Karpas-422 (cell line): ENCODE measurements at places on chromosomes 6 and 20.

GRCh38 chr6:46048646-46049297 lies 33.1 kb upstream of the CLIC5 start:
- no peak for DNase-seq

DNA sequence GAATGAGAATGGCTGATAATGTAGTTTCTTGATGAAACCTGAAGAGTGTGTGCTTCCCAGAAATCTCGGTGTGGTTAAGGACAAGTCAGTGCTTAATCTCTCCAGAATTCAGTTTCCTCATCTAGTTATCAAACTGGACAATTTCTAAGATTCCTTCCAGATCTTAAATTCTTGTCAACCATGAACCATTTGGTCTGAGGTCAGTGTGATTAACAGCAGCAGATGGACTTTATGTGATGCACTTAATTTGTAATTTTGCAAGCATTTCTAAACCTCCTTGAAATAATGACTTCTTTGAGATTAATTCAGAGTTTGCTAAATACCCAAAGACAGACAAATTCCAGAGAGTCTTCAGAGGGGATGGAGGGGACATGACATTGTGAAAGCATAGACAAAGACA lies 160.3 kb downstream of the KIF16B start:
- DNase-seq, result no peak

DNA sequence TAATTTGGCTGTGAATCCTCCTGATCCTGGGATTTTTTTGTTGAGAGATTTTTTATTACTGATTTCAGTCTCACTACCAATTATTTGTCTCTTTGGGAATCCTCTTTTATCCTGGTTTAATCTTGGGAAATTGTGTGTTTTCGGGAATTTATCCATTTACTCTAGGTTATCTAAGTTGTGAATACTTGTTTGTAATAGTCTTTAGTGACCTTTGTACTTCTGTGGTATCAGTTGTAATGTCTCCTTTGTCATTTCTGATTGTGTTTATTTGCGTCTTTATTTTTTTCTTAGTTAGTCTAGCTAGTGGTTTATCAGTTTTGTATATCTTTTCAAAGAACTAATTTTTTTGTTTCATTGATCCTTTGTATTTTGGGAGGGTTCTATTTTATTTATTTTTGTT lies 27.3 kb upstream of the ZNF337 start:
- DNase-seq, result no peak

DNA sequence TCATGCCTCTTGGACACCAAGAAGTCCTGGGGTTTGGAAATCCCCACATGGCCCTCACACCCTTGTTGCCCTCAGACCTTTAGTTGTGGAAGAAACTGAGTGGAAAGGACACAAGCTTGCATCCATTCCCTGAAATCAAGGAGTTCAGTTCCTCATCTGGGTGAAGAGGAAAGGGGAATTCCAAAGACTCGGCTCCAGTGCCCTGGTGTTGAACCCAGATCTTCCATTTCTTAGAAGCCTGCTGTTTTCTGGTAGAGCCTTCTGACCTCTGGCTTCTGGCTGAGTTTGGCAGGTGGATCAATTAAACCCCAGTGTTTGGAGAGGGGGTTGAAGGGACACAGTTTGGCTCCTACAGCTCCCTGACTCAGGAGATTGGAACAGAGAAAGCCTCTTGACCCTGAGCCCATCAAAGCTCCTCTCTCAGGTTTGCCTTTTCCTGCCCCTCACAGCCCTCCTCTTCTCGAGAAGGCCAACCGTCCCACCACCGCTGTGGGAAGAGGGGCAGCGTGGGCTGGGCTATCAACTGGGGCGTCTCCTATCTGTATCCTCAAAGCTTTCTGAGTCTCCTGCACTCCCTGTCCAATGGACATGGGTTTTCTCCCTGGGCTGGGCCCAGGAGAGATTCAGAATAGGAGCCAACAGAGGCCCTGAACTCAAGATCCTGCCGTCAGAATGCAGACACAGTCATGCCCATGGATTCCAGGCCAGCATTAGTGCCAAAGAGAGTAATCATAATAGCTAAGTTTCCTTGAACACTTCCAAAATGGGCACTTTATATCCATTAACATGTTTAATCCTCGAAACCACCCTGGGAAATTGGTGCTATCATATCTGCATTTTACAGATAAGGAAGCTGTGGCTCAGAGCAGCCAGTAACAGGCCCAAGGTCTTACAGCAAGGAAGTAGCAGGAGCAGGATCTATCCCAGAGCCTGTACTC lies 146.2 kb downstream of the VEGFA start:
- DNase-seq, result no peak

DNA sequence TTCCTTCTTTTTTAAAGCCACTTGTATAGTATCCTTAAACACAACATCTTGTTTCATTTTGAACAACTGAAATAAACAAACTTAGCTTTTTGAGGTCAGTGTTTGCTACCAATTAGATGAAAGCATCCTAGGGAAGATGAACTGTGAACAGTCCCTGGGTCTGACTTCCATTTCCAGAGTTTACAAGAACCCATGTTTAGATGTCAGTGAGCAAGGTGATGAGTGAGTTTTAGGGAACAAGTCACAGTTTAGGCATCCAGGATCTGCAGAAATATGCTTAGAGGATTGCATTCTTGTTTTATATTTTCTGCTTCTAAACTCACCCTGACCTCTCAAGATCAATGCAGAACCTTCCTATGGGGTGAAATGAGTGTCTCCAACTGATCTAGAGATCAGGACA lies 3.0 kb downstream of the ZC2HC1B start:
- DNase-seq, result no peak

GRCh38 chr6:4664117-4664626 lies 112.0 kb upstream of the CDYL start:
- no peak for DNase-seq

- DNase-seq, result no peak
These were observed 55.2 kb upstream of the TBC1D7 start for GRCh38 chr6:13383328-13384163.

DNA sequence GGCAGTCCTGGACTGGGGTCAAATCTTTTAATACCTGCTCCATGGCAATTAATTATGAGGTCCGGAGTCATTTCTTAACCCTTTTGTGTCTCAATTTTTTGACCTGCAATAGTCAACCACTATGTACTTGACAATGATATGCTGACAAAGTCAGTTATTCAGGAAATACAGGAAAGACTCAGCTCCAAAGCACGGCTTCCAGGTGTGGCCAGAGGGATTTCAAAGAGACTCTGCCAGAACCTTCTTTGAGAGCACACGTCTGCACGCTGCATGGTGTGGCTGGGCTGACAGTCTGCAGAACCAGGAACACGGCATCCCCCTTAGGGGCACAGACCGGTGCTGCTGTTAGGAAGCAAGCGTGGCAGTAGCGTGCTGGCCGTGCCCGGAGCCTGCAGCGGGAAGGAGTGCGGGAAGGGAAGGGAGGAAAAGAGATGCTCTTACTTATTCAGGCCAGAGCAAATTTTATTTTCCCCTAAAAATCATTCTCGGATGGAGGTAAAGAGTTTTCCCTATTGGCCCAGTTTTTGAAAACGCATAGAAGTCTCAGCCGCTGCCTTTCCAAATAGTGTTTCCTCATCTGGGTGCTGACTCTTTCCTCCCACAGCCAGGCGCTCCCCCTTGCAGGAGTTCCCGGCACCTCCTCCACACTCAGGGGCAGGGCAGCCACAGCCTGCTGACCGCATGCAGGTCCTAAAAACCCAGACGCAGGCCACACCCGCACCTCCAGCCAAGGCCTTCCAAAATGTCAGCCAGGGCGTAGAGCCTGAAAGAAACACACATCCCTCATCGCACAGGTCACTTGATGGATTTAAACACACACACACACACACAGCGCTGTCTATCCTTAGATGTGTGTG lies 187.4 kb upstream of the SNX9 start:
- DNase-seq, result no peak

DNA sequence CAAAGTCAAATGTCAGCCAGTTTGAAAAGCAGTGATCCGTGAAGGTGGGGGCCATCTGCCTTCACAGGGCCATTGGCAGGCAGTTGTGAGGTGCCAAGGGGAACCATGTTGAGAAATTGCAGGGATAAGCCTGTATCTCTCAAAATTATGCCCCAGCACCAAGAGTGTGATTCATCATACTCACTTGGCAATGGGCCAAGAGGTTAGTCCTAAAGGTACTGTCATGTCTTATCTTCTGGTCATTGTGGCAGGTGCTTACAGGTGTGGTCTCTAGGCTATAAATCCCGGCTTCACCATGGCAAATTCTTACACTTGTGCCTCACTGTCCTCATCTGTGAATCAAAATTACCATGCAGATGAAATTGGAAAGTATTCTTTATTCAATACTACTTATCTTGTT lies 150.7 kb upstream of the LAMP5 start:
- DNase-seq, result no peak

GRCh38 chr20:25351024-25351360 lies 39.6 kb downstream of the ABHD12 start:
- DNase-seq, result no peak

DNA sequence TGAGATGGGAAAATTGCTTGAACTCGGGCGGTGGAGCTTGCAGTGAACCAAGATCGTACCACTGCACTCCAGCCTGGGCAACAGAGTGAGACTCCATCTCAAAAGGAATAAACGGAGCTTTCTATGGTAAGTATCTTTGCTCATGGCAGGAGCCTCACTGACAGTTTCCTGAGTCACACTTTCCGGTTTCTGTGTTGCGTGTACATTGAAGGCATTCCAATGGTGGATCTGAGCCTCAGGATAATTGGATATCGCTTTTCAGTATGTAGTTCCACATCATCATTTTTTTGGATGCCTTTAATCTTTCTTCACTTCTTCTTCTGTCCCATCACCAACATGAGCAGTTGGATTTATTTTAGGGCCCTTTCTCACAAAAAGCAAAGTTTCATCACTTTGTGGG lies 28.6 kb upstream of the GTSF1L start:
- no peak for DNase-seq

DNA sequence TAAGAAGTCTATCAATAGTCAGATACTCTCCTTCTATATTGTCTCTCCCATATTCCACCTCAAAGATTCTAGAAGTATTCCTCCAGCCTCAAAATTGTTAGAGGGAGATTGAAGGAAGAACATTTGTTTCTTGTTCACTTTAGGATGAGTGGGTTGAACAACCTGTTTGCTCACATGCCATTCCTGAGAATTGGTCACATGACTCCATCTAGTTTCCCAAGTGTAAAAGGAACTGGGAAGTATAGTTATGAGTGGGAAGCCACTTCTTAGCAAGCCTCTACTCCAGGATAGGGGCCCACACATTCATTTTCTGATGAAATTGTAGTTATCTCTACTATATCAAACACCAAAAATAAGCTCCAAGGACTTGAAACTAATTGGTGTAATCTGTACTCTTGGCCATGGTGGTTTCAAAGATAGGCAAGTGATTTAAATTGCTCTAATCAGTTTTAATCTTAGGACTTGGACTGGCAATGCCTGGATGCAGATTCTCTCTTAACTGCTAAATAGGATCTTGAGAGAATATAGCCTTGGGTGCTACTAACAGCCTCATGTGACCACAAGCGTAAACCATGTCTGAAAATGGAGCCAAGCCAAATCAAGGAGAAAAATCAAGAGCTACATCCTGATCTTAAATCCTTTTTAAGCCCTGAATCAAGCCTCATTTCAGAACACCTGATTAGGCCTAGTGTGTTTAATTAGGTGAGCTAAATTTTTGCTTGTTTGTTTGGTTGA lies 758.7 kb upstream of the MAN1A1 start:
- no peak for DNase-seq

DNA sequence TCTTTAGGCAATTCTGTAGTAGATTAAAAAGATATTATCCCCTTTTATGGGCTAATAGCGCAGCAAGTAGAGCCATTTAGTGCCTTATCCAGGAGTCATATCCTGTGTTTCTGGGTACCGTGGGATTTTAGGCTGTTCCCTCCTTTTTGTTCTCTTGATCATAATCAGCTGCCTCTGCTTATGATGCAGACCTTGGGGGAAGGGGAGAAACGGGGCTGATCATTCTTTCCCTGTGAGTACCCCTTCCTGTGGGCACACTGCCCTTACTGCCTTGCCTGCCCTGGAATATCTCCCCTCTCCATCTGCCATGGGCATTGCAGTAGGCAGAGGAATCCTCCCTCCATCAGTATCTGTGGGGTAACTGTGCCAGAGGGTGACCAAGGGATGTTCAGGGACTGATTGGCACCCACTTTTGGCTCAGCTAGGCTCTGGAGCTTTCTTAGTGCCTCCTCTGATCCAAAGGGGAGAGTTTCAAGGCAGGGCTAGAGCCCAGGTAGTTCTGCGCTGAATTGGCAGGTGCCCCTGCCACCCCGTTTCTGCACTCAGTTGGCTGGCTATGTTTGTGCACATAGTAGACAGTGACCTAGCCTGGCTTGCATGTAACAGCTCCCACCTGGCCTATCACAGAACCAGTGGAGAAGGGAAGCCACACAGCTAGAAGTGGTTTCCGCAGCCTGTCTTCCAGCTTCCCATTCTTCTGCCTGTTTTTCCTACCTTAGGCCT lies 103.3 kb downstream of the FIG4 start:
- DNase-seq, result peak; percentile 24

GRCh38 chr20:461254-462198 lies 807 bp downstream of the TBC1D20 start:
- DNase-seq, result peak; percentile 68

- no peak for DNase-seq
These were observed at the start of gene C6orf132 for GRCh38 chr6:42142118-42142835. TSS of gene C6orf132 (minus strand) at chr6:42142620. CDS start at chr6:42142444, 176 bp downstream.

GRCh38 chr6:137407816-137408215 lies 86.4 kb downstream of the OLIG3 start:
- DNase-seq, result no peak

GRCh38 chr6:166271376-166271765 lies 36.8 kb downstream of the PRR18 start:
- no peak for DNase-seq

DNA sequence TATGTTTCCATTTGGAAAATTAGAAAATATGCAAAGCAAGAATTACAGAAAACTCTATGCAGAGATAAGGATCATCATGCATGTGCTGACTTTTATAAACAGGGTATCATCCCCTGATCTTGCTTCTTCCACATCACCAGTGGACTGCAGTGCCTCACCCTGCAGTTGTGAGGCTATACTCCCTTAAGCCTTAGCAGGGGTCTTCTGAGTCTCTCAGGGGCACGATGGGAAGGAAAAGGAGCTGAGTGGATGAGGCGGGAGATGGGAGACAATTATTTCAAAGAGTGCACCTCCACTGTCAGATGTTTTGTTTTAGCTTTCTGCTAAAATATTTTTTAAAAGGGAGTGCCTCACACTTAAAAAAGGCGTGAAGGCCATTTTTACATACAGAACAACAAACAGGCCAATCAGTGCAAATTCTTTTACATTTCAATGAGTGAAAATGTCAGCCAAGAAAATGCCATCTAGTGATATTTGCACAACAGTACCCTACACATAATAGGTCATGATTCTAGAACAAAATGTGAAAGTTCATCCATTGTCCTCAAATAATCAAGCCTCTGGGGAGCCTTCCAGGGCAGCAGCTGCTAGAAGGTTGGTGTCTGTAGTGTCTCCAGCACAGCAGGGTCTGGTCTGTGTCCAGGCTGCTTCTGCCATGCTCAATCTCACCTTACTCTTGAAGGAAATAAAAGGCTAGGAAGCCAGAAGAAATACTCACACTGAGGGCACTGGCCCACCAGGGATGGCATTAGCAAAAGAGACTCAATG lies 13.2 kb upstream of the SERPINB9 start:
- DNase-seq, result no peak

DNA sequence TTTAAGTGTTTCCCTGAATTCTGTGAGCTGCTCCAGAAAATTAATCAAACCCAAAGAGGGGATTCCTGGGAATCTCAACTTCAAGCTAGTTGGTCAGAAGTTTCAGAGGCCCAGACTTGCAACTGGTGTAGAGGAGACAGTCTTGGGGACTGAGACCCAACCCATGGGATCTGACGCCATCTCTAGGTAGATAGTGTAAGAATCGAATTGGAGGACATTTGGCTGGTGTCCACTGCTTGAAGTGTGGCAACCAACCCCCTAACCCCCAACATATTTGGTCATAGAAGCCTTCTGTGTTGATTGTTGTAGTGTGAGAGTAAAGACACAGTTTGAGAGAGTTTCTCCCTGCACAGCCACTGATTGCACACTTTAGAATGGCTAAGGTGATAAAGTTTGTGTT lies 103.5 kb upstream of the CARMIL1 start:
- DNase-seq, result no peak
